ENCODE measurements at places on chromosomes 11 and 22.

DNA sequence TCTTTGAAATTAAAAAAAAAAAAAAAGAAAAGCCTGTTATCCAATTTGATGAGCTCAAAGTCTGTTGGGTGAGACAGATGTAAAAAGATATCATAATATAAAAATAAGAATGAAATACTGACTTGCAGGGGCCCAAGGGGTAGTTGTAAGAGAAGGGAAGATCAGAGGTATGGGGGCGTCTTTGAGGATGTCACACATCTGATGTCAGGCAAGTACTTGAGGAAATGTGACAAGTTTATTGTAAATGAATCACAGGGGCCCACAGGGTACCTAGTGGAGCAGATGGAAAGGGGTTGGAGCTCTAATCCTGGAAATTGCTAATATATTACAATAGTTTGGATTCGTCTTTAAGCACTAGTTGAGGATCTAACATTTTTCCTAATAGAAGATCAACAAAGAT, 131.6 kb downstream of the MAML2 start:
- no peak for DNase-seq

- no peak for DNase-seq
Observed at GRCh38 chr11:67496113-67496512, 9.1 kb downstream of the PITPNM1 start.

GRCh38 chr11:2420502-2421225, 20.1 kb downstream of the TSSC4 start:
- peak; percentile 43 for DNase-seq

- DNase-seq = no peak
Observed at GRCh38 chr11:58769308-58769707, 37.6 kb upstream of the GLYAT start.

DNA sequence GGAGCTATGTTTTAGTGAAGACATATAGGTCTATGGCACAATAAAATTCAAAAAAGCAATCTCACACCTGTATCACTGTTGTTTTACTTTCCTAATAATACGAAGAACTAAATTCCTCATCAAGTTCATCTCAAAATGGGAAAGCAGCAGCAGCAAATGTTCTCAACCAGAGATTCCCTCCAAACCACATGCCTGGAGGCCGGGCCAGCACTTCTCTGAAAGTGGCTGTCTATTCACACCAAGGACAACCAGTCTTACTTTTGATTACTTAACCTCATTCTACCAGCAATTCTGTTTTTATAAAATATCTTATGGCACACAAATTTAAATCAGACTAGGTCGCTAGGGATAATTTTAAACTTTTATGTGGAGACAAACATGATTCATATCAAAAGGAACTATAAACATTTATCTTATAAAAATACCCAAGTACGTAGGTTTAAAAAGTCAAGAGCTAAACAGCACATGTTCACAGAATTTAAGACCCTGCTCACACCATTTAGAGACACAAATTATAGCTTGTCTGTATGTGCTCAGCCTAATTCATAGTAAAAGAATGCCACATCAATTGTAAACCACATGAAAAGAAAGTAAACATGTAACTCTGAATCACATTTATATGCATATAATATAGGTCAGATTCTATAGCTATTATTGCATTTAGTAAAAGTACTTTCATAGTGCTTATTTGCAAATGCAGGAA, 46.1 kb downstream of the RRAS2 start:
- no peak for DNase-seq

DNA sequence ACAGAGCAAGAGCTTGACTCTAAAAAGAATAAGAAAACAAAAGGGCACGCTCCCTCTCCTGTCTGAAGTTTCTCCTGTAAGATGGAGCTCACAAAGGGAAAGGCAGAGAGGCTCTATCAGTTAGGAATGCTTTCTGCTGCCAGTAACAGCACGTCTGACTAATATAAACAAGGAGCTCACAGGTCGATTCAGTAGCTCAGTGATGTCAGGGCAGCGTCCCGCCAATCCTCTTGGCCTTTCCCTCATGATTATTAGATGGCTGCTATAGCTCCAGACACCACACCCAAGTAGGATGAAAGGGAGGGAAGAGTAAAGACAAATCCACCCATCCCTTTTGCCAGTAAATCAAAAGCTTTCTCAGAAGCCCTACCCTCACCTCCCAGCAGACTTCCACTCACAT, 51.3 kb upstream of the HMGXB4 start:
- DNase-seq = no peak

GRCh38 chr22:19974268-19974861, 32.7 kb upstream of the TXNRD2 start:
- DNase-seq = no peak

- DNase-seq = no peak
Observed at GRCh38 chr11:11735586-11735985, 106.2 kb upstream of the USP47 start.

GRCh38 chr11:133362916-133363315, 169.4 kb downstream of the OPCML start:
- DNase-seq = no peak

DNA sequence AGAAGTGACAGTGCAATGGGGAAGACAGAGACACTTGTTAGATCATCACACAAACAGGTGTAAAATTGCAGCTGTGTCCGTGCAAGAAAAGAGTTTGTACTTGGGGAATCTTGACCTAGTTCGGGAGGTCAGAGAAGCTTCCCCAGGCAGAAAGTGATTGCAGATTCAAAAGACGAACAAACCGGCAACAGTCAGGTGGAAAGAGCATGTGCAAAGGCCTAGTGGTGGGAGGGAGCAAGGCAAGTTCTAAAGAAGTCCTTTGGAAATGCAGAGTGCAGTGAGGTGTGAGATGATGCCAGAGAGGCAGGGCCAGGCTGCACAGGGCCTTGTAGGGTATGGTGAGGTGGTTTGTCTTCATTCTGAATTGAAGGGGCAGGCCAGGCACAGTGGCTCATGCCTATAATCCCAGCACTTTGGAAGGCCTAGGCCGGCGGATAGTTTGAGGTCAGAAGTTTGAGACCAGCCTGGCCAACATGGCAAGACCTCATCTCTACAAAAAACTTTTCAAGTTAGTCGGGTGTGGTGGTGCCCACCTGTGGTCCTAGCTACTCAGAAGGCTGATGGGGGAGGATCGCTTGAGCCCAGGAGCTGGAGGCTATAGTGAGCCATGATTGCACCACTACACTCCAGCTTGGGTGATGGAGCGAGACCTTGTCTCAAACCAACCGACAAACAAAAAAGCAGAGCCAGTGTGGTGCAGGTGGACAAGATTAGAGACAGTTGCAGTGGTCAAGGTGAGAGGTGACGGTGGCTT, 1.9 kb upstream of the ESS2 start:
- DNase-seq = no peak

- DNase-seq = no peak
Observed at GRCh38 chr11:70900540-70900939, 351.8 kb downstream of the SHANK2 start.

DNA sequence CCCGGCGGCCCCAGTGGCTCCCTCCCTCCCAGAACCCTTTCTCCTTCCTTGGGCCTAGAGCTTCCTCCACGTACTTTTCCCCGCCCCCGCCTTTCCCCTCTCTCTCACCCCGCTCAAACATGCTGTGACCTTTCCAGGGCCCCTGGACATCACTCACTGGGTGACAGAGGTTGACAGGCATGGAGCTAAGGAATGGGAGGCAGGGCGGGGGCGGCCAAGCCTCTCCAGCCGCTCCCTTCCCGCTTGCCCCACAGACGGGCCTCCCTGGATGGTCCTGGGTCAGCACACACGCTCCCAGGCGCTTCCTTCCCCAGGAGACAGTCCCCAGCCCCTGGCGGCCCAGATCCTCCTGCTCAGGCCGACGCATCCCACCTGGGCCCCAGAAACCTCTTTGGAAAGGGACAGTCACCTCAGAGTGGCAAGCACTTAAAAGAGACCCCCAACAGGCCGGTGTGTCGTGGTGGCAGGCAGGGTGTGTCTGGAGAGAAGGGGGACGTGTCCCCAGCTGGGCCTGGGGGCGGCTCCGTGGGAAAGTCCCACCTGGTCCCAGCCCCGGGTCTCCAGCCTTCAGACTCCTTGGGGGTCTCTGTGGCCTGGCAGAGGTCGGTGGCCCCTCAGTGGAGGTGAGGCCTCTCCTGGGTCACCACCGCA, 8.8 kb downstream of the H19 start:
- no peak for DNase-seq

- DNase-seq = no peak
Observed at GRCh38 chr11:2847561-2847960, 38.0 kb downstream of the CDKN1C start.

DNA sequence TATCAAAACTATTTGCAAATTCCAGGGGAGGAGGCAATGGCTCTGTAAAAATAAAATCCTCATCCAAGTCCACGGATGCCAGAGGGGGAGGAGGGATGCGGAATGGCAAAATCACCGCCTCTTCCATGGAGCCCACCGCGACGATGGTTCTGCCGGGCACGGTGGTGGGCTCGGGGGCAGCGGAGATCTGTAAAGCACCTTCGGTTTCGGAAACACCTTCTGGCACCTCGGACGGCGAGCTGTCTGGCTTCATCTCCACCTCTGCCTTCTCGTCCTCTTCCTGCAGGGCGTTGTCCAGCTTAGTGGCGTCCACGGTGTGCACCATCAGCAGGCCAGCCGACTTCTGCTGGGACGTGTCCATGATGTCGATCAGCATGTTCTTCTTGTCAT, 87.7 kb downstream of the CTTN start:
- no peak for DNase-seq

DNA sequence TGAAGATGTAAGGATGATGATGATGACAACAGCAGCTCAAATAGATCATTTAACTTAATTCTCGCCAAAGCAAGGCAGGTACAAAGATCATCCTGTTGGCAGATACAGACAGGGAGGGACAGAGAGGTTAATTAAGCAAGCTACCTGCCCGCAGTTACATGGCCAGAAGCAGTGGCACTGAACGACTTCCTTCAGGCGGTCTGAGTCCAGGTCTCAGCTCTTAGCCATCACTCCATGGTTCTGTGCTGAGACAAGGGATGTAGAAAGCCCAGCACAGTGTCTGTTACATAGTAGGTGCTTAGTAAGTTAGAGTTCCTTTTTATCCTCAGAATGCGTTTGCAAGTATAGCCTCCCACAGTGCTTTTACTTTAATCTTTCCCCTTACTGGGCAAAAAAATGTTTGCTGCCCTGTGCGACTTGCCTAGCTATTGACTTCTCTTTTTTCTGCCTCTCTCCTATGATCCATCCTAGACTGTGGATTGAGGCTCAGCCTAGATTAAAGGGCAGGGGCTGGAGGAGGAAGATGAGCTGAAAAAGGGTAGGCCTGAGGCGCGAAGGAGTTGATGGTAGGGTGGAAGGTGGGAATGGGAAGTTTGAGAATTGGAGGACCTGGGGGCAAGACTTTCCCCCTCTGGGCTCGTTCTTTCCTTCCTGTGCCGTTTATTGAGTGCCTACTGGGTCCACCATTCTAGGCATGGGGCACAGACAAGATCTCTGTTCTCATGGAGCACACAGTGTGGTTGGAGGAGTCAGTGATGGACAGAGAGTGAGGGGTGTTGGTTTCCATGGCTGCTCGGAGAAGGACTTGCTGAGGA, 108.2 kb upstream of the OR4B1 start:
- DNase-seq = no peak

DNA sequence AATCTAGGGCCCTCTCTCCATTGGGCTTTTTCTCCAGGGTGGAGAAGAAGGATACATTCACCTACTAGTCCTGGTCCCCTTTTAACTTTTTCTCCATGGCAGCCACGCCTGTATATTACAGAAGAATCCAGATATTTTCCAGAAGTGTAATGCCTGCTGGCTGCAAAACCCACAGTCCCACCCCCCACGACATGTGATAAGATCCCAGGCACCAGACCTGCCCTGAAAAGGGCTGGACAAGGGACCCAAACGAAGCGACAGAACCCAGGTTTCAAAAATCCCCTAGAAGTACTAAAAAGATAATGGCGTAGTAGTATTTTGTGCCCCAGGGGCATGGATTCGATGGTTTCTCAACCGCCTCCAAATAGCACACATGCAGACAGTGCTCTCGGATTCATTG, 2.8 kb downstream of the WT1 start:
- DNase-seq = no peak

- no peak for DNase-seq
Observed at GRCh38 chr22:46119093-46119728, 31.1 kb upstream of the PPARA start.

- no peak for DNase-seq
Observed at GRCh38 chr11:130825561-130825960, 90.7 kb downstream of the SNX19 start.

- DNase-seq = no peak
Observed at GRCh38 chr11:126748100-126748791, 252.3 kb downstream of the KIRREL3 start.

DNA sequence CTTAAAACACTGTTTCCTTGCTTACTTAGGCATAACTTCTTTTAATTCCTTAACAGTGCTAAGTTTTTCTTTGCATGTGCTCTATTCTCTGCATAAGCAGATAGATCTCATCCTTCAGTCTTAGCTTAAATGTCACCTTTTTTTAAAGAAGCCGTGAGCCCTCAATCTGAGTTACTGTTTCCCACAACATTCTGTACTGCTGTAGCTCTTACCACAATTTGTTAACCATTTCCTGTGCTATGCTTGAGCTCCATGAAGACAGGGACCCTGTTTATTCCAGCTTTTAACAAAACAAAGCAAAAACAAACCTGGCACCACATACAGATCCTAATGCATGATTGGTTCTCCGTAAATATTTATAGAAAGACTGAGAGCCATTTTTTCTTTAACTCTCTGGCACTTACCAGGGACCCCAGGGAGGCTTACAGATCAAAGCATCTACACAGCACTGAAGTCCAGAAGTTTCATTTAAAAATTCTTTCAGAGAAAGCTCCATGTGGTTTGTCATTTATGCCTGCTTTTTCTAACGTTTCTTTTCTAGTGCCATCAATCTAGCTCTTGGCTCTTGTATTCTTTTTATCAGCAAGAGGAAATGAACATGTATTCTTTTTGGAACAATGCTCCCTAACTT, 74.9 kb downstream of the DYNC2H1 start:
- no peak for DNase-seq

DNA sequence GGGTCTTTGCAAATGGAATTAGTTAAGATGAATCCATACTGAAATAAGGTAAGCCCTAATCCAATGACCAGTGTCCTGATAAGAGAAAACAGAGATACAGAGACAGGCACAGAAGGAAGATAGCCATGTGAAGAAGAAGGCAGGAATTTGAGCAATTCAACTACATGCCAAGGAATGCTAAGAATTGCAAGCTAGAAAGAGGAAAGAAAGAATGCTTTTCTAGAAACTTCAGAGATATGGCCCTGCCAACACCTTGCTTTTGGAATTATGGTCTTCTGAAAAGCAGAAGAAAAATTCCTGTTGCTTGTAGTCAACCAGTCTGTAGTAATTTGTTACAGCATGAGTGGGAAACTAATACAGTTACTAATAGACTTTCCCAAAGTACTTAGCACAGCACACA, 111.3 kb downstream of the SLC17A6 start:
- no peak for DNase-seq
